ENCODE measurements at places on chromosomes 2 and 18. TPM values are rescaled to one million over a fixed set of nuclear protein-coding genes. Genes with fewer than 3 reads are reported as not detected.

TRIM43 gene
- total RNA-seq = not detected

HOXD12 gene
- not detected for total RNA-seq

SERPINB11 gene
- not detected for total RNA-seq

ATP6V1B1 gene
- total RNA-seq = not detected

- no peaks in the 10 kb centered on the region for H3K4me1 ChIP-seq
- no peaks in the 10 kb centered on the region for H3K27me3 ChIP-seq
- no peak overlapping the region for H3K4me3 ChIP-seq
- DNase-seq = no peak
- no peak overlapping the region for H3K27ac ChIP-seq
Observed at GRCh38 chr18:61173554-61173953, 159.7 kb upstream of the CDH20 start.

DNA sequence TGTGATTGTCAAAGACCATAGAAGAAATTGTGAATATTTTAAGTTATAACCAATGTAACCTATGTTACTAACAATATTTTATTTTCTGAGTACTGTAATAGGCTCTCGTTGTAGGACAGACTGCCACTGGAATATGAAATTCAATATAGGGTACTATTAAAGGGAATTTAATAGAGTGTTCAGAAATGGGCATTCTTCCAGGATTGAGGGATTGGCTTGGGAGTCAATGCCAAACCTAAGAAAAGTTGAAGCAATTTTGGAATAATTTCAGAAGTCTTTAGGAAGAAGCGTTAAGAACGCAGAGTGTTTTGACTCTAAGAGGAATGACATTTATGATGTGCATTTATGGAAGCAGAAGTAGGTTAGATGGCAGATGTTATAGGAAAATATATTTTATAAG is 79.0 kb downstream of the ACVR2A start:
- H3K27ac ChIP-seq = no peak overlapping the region
- no peak overlapping the region for H3K4me3 ChIP-seq
- H3K36me3 ChIP-seq = no peaks in the 10 kb centered on the region
- no peak for DNase-seq
- H3K27me3 ChIP-seq = no peaks in the 10 kb centered on the region

DNA sequence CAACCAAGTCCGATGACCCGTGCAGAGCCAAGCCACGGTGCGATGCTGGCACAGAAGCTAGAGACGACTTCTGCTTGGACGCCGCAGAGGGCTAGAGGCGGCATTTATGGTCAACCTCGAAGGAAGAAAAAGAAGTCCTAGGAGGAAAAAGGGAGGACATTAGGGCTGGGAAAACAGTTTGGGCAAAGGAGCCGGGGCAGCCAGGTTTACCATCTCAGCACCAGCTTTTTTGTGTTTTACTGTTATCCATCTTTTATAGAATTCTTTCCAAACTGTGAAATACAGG is 643 bp upstream of the DTNB start:
- H3K4me1 ChIP-seq = peaks cover 18% of the 10 kb centered on the region
- no peaks in the 10 kb centered on the region for H3K27me3 ChIP-seq
- H3K36me3 ChIP-seq = no peaks in the 10 kb centered on the region
- no peak overlapping the region for H3K27ac ChIP-seq
- H3K4me3 ChIP-seq = peak overlapping the region; percentile 75
- no peak for DNase-seq

- no peaks in the 10 kb centered on the region for H3K4me1 ChIP-seq
- H3K27ac ChIP-seq = no peak overlapping the region
- H3K27me3 ChIP-seq = no peaks in the 10 kb centered on the region
- H3K4me3 ChIP-seq = no peak overlapping the region
- no peaks in the 10 kb centered on the region for H3K36me3 ChIP-seq
- DNase-seq = no peak
Observed at GRCh38 chr2:178101321-178102079, 10.7 kb upstream of the RBM45 start.

DNA sequence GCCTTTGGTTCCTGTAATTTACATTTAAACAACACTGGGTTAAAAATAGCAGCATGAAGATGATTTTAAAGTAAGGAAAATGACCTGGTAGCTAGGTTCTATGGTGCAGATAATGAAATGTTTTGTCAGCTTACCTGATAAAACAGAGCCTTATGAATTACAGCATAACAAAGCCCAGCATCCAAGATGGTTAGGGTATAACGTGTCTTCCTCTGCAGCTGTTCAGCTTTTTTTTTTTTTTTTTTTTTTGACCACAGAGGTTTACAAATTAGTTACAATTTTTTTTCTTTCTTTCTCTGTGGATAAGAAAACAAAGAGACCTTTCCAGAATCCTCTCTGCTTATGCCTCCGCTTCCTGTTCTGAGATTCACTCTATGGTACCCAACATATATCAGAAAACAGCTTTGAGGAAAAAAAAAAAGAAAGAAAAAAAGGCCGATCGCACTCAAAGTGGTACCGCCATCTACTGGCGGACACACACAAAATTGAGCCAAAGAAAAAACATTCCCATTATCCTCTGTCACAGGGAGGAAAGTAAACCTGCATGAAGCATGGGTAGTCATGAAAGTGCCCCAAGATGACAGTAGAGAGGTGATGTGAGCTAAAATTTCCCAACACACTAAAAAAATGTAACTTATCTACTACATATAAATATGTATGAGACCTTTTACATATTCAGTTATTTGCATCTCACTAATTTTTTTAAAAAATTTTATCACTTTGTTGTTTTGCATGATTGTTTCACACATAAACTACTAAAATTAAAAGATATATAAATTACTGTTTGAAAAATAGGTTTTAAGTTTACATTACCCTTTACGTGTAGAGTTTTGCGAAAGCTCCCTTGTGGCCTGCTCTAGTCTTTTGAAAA is at the start of gene SCN3A:
Gene SCN3A, minus strand, starts transcription at position 362 of the 871 bp plus-strand sequence. CDS start 27,656 bp downstream, outside the sequence.
- no peak within 1 kb of the TSS for H3K27ac ChIP-seq
- no peaks in the 10 kb centered on the region for H3K36me3 ChIP-seq
- no peaks in the 10 kb centered on the region for H3K4me1 ChIP-seq
- no peak for DNase-seq

DNA sequence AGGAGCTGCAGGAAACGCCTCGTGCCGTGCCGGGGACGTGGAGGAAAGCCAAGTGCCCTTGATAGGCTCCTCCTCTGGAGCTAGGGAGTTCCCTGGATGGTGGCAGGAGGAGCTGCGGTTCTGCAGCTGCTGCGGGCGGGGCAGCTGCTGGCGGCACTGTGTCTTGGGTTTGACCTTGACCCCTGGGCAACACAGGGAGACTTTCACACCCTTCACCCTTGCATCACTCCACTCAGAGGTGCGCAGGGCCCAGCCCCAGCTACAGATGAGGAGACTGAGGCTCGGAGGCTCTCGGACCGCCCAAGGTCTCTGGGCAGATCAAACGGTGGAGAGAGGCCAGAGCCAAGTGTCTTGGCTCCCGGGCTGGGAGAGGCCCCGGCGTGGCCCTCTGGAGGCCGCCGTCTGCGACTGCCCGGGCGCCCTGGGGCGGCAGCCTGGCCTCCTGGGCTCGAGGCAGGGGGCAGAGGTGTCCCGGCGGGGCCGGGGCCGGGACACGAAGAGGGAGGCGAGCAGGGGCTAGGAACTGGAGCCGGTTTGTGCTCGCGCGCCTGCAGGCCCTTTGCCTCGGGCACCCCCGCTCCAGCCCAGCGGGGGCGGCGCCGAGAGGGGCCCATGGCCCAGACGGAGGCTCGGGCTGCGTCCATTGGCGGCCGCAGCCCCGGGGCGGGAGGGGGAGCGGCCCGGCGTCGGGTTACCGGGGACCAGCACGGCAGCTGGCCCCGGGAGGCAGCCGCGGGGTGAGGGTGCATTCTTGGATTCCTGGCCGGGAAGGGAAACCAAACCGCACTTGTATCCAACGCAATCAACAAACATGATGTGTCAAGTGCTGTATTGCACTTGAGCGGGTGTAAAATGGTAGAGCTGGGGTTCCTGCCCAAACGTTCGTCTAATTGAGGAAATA is 129.6 kb upstream of the SLC1A4 start:
- H3K4me1 ChIP-seq = peaks cover 1% of the 10 kb centered on the region
- H3K36me3 ChIP-seq = no peaks in the 10 kb centered on the region
- H3K27ac ChIP-seq = peak overlapping the region; percentile 38
- DNase-seq = no peak
- no peak overlapping the region for H3K4me3 ChIP-seq
- H3K27me3 ChIP-seq = no peaks in the 10 kb centered on the region

DNA sequence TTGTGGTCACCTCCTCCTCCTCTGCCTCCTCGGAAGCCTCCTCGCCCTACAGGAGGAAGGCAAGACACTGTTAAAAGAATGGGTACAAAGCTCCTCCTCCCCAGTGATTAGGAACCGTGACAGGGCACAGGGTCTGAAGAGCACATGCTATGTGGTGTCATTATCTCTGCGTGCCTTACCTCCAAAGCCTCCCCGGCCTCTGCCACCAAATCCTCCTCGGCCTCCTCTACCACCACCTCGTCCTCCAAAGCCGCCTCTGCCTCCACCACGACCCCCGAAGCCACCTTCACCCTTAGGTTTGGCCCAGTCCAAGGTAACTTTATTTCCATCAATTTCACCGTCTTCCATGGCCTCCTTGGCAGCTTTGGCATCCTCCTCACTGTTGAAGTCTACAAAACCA is 9.1 kb downstream of the NCL start:
- H3K27me3 ChIP-seq = no peaks in the 10 kb centered on the region
- peaks cover 78% of the 10 kb centered on the region for H3K36me3 ChIP-seq
- no peak for DNase-seq
- H3K4me3 ChIP-seq = no peak overlapping the region
- peaks cover 7% of the 10 kb centered on the region for H3K4me1 ChIP-seq
- no peak overlapping the region for H3K27ac ChIP-seq

- DNase-seq = no peak
- no peaks in the 10 kb centered on the region for H3K36me3 ChIP-seq
- H3K4me3 ChIP-seq = no peak overlapping the region
- H3K4me1 ChIP-seq = no peaks in the 10 kb centered on the region
Observed at GRCh38 chr2:43412114-43412753, 183.6 kb downstream of the THADA start.

All from CD8-positive, alpha-beta memory T cell (primary cell).